ENCODE measurements at places on chromosomes 3 and 15.

DNA sequence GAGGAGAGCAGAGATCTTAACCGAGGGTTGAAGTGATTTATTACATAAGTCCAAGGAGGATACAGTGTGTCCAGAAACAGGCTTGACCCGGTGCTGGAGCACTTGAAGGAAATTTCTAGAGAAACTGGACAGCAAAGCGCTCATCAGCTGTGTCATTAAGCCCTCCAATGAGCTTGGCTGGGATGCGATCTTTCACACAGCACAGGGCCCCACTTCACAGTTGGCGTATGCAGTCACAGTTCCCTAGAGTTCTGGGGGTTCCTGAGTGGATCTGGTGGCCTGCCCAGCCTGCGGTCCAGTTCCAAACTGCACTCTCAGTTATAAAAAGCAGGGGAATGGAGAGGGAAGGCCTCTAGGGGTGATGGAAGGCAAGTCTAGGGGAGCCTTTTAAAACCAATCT, 13.6 kb downstream of the ST8SIA2 start:
- DNase-seq = no peak

GRCh38 chr3:181726351-181727330, 14.9 kb downstream of the SOX2 start:
- DNase-seq = no peak

- peak; percentile 62 for DNase-seq
These were observed at the start of gene HYKK for GRCh38 chr15:78506971-78507830. HYKK (plus strand) TSS chr15:78507577; CDS start chr15:78513089, 5,512 bp downstream.

DNA sequence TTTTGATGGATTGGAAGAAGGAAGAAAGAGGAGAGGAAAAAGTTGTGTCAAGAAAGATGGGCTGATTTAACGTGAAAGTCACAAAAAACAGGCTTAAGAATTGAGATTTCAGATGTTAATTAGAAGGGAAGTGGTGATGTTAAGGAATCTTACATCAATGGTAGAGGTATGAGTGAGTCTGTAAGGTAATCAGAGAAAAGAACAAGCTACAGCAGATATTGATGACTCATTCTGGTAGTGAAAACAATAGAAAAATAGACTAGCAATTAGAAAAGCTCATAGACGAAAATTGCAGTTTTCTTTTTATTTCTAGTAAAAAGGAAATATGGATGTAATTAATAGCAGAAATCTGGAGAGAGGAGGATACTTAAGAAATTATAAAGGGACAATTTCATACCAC, 559.6 kb downstream of the MCTP2 start:
- no peak for DNase-seq

DNA sequence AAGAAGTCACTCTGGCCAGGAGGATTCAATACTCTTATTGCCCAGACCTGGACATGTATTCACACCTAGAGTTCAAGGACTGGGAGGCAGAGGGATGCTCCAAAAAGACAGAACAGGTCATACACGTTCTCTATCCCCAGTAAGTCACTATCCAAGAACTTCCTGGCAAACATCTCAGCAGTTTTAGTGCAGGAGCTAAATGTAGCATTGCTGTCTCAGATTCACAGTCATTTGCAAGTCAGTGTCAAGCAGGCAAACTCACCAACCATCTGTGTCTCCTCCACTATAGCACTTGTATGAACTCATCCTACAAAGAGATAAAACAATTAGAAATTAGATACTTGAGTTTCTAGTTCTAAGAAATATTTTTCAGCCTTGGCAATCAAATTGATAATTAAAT, 38.4 kb downstream of the ABHD17C start:
- DNase-seq = no peak

DNA sequence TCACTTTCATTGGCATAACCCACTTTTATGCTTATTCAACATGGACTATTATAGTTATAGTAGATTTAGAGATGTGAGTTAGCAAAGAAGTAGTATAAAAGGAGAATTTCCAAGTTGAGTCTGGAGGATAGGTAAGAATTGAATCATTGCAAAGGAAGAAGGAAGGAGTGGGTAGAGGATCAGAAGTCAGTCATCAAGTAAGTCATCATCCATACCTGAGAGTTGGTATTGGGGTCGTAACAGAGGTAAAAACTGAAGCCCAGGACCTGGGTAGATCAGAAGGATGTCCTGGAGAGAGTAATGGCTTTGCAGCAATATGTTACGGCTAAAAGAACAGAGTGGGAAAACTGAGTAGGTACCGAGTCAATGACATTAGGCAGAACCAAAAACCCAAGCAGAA, 265.7 kb downstream of the SUCLG2 start:
- DNase-seq = no peak

DNA sequence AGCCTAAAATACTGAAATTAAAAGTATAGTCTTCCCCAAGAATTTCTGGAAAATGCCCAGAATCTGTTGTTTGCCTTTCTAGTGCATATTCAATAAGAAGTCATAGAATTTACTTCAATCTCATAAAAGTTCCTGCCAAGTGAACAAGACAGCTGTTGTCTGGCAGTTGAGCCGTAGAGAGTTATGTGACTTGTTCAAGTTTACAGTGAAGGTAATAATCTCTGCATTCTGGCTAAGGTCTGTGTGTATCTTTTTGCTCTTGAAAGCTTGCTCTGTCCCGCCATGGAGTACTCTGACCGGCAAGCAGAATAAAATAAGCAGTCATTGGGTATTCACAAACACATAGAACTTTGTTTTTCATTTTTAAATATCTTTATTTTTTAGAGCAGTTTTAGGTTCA, 77.8 kb downstream of the GHSR start:
- no peak for DNase-seq

DNA sequence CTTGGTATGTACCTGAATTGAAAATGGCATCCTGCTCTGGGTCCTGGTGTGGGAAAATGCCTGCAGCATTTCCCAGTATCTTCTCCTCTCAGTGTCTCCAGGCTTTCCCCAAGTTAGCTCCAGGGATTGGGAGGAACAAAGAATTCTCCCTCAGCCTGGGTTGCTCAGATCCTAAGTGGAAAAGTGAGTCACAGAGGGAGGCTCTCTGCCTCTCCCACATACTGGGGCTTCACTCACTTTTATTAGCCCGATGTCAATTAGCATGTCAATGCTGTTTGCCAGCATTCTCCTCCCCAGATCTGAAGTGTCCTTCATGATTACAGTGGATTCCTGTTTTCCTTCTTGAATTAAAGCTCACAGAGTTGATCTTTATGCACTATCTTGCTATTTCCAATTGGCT, 655.0 kb downstream of the EPHA3 start:
- DNase-seq = no peak

GRCh38 chr3:23740517-23740965, 65.2 kb upstream of the UBE2E1 start:
- DNase-seq = no peak

- DNase-seq = no peak
These were observed 204.8 kb downstream of the CDIN1 start for GRCh38 chr15:36784098-36784670.

DNA sequence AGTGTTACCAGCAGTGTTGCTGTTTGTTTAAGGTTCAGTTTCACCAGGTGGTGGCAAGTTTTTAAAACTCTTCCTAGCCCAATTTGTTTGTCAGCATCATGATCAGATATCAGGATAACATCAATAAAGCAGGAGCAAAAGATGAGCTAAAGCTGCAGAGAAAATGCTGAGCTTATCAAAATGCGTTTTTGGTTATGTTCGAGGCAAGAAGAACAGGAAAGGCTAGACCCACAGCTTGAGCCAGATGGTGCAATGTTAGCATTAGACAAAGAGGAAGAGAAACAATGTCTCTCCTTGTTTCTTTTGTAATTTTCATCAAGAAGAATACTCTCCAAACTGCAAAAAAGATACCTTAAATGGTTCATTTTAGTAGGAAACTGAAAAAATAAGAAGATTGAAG, 66.2 kb downstream of the THRB start:
- no peak for DNase-seq

DNA sequence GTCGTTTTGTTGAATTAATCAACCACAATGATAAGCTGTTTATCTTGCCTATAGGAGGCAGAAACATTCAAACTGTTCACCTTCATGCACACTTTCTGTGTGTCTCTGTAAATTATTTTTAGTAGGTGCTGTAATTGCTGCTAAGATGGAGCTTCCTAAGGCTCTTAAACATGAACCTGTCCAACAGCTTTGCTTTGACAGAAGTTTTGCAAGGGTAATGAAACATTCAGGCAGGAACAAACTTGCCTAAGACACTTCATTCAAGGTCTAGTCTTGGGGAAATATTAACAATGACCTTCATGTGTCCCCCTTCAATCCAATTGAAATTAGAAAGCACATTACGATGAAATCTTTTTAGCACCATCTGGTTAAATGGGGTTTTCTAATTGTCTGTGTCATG, 156.1 kb downstream of the DIPK2A start:
- no peak for DNase-seq

GRCh38 chr3:18086760-18087159, 338.4 kb downstream of the SATB1 start:
- no peak for DNase-seq

DNA sequence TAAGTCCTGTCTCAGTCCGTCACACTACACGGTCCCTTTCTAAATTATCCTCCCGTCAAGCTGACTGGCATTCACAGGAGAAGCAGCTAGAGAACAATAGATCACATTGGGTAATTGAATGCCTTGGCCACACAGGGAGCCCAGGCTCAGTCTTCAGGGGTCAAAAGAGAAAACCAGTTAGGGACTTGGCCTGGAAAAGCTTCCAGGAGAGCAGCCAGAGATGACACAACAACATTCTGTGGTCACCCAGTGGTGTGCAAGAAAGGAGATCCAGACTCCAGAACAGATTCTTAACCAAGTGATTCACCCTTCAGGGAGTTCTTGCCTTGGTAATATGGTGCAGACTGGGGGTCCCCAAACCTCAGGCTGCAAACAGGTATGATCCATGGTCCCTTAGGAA, 15.9 kb downstream of the ARHGAP31 start:
- no peak for DNase-seq

GRCh38 chr3:62068337-62068736, 305.0 kb downstream of the FEZF2 start:
- no peak for DNase-seq

DNA sequence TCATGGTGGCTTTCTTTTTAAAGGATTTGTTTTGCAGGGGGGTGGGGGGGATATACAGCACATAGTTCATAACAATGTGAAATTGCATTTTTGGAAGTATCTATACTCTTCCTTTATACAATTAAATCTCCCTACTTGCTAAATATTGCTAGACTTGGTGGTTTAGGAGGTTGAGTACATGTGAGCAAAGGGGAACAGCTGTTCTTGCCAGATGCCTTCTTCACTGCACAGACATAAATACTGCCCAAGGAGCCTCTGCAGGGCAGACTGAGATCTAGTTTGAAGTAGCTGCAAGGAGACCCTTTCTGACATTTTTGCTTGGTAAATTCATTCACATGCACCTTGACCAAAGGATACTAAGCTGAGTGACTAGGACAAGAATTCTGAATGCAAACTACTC, 228.6 kb upstream of the IL12A start:
- DNase-seq = no peak

DNA sequence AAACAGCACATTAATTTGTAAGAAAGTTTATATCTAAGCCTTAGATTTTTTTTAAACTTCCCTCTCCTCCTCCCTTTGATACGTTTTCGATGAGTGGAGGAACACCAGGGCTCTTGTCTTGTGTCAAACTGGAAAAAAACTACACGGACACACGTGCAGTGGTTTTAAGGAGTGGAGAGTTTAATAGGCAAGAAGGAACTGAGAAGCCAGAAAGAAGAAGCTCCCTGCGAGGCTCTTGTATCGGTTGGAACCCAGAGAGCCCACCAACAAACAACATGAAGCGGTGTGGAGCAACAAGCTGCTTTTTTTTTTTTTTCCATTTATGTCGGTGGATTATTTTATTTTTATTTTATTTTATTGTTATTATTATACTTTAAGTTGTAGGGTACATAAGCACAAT, 18.6 kb downstream of the NDUFB4 start:
- DNase-seq = no peak

GRCh38 chr3:42191443-42191747, 74.6 kb downstream of the CCK start:
- DNase-seq = no peak

- no peak for DNase-seq
These were observed 27.5 kb downstream of the GRAMD2A start for GRCh38 chr15:72169921-72170611.

DNA sequence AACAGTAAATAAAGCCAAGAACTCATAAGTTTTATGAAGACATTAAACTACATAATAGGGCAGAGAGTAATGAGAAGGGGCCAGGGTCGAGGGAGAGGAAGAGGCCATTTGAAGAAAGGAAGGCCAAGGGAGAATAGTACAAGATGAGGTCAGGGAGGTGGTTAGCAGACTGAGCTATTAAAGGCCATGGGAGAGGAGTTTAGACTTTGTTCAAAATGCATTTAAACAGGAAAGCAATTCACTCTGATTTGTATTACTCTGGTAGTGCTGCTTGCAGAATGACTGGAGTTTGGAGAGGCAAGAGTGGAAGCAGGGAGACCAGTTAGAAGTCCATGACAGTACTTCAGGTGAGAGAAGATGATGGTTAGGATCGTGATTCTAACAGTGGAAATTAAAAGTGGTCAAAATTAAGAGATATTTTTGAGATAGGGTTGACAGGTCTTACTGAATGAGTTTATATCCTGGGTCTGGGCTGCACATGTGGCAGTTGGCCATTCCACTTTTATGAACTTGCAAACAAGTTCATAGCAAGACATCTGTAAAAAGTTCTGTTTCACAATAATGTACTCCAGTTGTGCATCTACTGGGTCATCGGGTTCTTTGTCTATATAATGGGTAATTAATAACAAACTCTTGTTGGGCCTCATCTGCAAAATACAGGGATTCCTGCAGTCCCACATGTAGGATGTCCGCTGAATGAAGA, 16.3 kb downstream of the PPP2R3A start:
- no peak for DNase-seq

DNA sequence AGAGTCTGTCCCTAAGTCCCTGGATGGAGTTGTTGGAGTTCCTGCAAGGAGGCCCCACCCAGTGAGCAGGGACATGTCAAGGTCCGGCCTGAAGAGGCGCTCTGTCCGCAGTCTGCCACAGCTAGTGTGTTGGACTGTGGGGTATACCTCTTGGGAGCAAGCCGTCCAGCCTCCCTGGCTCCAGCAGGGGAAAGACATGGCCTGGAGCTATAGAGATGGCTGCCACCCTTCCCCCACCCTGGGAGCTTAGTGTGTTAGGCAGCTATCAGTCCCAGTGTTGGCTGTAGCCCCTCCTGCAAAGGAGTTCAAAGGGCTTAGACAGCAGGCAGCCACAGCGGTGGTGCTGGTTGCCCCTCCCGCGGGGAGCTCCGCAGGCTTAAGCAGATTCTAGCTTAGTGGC, 20.3 kb downstream of the IMPG2 start:
- DNase-seq = no peak

DNA sequence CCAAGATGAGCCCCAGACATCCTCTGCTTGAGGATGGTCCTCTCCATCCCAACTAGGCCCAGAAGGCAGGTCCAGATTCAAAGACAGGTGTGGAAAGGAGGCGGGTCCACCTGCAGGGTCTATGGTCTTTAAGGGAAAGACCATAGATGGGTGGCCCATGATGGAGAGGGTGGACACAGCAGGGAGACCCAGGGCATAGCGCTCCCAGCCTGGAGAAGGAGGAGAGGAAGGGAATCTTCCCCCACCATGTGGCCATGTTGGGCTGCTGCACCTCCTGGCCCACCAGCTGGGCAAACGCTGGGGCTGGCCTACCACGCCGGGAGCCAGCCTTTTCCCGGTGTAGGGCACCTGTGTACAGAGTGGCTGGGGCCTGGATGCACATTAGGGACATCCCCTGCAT, 265.2 kb upstream of the TLE3 start:
- no peak for DNase-seq

Measured in stimulated activated CD4-positive, alpha-beta T cell treated with anti-CD3 and anti-CD28 coated beads, Interleukin-15, amount 100 ng/mL, for 1 hour (primary cell).